T-helper 1 cell (primary cell): ENCODE measurements at places on chromosomes 4 and X.

DNA sequence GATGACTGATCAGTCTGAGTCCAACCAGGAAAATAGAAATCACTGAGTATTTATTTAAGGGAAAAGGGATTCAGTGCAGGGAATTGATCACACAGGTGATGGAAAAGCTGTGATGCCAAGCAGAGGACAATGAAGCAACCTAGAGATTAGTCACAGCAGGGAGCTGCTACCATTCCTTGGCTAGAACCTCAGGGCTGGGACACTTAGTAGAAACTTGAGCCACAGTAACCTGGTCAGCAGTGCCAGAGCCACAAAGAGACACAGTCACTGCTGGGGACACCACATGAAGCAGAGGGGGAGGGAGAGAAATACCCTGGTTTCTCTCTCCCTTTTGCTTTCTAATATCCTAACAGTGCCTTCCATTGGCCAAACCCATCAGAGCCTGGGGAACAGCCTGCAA is 38.7 kb downstream of the RTL9 start:
- DNase-seq, result no peak

- DNase-seq, result no peak
These were observed 503.2 kb downstream of the PACRGL start for GRCh38 chr4:21203416-21203815.

DNA sequence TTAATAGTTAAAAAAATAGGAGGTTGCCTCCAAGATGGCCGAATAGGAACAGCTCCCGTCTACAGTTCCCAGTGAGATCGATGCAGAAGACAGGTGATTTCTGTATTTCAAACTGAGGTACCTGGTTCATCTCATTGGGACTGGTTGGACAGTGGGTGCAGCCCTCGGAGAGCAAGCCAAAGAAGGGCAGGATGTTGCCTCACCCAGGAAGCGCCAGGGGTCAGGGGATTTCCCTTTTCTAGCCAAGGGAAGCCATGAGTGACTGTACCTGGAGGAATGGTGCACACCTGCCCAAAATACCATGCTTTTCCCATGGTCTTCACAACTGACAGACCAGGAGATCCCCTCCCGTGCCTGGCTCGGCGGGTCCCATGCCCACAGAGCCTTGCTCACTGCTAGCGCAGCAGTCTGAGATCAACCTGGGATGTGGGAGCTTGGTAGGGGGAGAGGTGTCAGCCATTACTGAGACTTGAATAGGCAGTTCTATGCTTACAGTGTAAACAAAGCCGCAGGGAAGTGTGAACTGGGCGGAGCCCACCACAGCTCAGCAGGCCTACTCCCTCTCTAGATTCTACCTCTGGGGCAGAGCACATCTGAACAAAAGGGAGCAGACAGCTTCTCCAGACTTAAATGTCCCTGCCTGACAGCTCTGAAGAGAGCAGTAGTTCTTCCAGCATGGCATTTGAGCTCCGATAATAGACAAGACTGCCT is 47.5 kb downstream of the PPA2 start:
- DNase-seq, result no peak

- peak; percentile 1 for DNase-seq
These were observed 261.1 kb upstream of the PLCXD1 start for GRCh38 chrX:19912-20571.

- no peak for DNase-seq
These were observed 79.2 kb upstream of the GPM6A start for GRCh38 chr4:175891231-175891630.

- no peak for DNase-seq
These were observed 44.7 kb downstream of the USO1 start for GRCh38 chr4:75769036-75769435.

- DNase-seq, result no peak
These were observed 623.5 kb upstream of the NR3C2 start for GRCh38 chr4:149065753-149066152.

- no peak for DNase-seq
These were observed 4.4 kb upstream of the METTL14 start for GRCh38 chr4:118680808-118681207.

GRCh38 chr4:4386296-4386735 is 586 bp upstream of the NSG1 start:
- DNase-seq, result peak; percentile 21

DNA sequence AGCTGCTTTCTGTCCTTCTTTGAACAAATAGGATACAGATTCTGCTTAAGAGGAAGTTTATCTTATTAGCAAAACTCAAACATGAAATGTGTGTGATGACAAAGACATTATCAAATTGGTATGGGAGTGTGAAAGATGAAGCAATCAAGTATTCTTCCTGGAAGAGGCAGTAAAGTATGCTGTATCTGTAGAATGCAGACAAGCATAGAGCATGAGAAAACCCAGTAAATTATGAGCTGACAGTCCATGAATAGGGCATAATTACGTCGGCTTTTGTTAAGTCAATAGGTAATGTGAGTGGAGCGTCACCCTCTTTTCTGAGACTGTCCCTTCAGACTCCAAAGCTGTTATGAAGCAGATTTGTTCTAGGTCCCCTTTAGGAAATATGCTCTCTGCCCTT is 458.6 kb upstream of the NWD2 start:
- DNase-seq, result no peak

- no peak for DNase-seq
These were observed 1606.4 kb upstream of the TENM3 start for GRCh38 chr4:180636696-180637404.

DNA sequence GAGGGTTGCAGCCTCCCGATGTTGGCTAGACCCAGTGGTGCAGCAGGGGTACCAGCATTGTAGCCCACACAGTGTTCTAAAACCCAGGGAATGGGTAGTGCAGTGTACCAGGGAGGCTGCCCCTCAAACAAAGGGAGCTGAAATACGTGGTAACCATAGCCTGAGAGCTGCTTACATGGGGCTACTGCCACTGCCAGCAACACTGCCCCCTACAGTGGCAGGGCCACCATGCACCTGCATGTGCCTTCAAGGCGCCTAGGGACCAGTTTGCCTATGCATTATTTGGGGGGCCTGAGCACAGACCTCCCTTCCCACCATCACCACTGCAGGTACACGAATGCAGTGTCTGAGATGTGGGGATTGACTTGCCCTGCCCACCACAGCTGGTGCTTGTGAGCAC is 21.0 kb upstream of the BMP15 start:
- DNase-seq, result no peak

- no peak for DNase-seq
These were observed 32.4 kb downstream of the FGFRL1 start for GRCh38 chr4:1043651-1044468.

DNA sequence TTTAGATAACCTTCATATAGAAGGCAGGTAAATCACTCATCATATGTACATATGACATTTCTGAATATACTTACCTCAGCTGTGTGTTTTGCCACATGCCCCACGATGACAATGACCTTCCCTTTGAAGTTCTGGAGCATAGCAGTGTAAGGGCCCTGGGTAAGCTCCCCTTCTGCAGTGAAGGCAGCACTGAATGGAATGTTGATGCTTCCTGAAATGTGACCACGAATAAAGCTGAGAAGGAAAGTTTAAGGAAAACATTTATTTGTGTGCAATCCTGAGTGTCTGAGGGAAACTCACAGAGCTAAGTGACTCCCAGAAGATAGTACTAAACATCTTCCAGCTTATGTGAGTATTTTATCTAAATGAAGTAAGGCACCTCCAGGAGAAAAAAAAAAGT is 200.1 kb downstream of the NPNT start:
- no peak for DNase-seq

DNA sequence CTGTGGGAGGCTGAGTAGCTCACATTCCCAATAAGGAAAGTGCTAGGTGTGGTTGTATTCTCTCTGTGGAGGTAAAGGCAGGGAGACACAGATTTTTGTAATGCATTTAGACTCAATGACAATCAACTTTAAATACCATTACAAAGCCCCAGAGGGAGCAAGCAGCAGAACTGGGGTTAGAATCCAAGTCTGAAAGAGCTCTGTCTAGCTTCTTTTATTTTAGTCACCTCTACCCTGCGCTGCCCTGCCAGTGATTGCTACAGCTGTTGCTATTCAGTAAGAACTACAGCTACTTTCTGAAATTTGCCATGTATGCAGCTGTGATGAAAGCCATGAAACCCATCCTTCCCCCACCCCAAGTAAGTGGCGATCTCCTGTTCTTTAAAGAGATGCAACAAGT is 22.5 kb downstream of the SLC39A8 start:
- no peak for DNase-seq

GRCh38 chrX:18755651-18756050 is 48.2 kb downstream of the PPEF1 start:
- no peak for DNase-seq

- no peak for DNase-seq
These were observed 79.7 kb downstream of the GATB start for GRCh38 chr4:151681085-151681484.
